ENCODE measurements at places on chromosomes 3 and 15.

- DNase-seq, result no peak
Observed at GRCh38 chr3:47479826-47480160, 4.1 kb upstream of the SCAP start.

- no peak for DNase-seq
Observed at GRCh38 chr15:72706266-72706665, 20.3 kb downstream of the BBS4 start.

- DNase-seq, result no peak
Observed at GRCh38 chr3:183008800-183009199, 28.5 kb upstream of the DCUN1D1 start.

DNA sequence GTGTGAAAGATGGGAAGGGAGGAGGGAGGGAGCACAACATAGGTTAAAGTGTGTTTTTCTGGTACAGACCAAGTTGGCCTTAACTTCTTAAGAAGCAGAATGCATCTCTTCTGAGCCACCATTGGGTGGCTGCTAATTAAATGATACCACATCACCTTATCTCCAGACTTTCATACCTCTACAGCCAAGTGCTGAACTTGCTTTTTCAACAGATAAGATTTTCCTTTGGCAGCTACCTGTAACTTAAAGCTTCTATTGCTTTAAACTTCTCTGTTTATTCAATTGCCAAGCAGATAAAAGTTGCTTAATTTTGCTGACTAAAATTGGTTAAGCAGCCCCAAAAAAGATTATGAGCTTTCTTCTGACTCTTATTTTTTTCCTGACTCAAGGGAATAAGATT lies 292.4 kb upstream of the SGO1 start:
- DNase-seq, result no peak

Measured in NCI-H2081 (cell line).